ENCODE measurements at places on chromosomes 3 and 15.

- no peak for DNase-seq
These were observed 287.3 kb downstream of the XXYLT1 start for GRCh38 chr3:194983620-194984019.

- no peak for DNase-seq
These were observed 2.0 kb downstream of the LIPC start for GRCh38 chr15:58433597-58434333.

- no peak for DNase-seq
These were observed 50.0 kb downstream of the MB21D2 start for GRCh38 chr3:192867645-192868044.

- no peak for DNase-seq
These were observed 113.9 kb upstream of the MRPL3 start for GRCh38 chr3:131616719-131617118.

DNA sequence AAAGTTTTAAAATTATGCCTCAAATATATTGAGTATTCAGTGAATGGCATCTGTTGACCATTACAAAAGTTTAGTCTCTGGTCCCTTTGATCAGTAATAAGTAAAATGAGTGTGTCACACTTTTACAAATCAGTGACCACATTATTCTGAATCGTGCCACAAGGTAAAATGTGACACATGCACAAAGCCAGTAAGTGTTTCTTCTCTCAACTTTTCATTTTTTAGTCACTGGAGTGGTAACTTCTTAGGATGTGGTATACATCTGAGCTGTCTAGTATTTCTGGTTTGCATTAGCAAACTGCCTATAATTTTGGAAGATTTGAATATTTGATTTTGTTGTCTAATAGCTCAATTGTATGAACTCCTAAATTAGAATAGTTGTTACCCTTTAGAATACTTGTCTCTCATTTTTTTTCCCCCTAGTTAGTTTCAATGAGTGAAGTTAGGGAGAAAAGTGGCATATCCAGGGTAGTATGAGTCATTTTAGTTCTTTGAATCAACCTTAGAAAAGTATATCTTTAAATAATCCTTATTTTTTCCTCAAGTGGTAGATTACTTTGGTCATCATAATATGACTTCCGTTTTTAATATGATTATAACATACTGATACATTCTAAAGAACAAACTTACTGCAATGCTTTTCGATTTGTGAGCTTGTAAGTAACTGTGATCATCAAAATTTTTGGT is 18.1 kb downstream of the DNAJC13 start:
- no peak for DNase-seq

DNA sequence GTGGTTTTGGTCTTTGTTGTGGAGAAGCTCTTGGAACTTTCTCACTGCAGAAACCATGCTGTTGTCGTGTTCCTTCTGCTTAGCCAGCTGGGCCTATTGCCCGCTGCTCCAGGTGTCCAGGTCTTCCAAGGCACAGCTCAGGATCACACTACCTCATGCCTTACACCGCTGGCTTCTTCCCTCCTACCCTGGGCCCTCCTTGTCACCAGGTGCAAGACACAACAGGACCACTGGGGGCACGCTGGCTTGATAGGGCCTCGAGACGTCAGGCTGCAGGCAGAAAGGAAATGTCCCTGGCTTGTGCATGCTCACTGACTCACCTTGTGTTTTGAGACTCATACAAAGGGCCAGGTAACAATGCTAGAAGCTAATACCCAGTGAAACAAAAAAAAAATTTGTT is 32.3 kb downstream of the PAQR9 start:
- DNase-seq: peak; percentile 26

Data from CD4-positive, alpha-beta T cell treated with Interleukin-21 for 1 hour (primary cell).